ENCODE measurements at places on chromosomes 5 and 9.
A peak's percentile ranks its signal among the peaks of the same experiment; 100 is the strongest.

DNA sequence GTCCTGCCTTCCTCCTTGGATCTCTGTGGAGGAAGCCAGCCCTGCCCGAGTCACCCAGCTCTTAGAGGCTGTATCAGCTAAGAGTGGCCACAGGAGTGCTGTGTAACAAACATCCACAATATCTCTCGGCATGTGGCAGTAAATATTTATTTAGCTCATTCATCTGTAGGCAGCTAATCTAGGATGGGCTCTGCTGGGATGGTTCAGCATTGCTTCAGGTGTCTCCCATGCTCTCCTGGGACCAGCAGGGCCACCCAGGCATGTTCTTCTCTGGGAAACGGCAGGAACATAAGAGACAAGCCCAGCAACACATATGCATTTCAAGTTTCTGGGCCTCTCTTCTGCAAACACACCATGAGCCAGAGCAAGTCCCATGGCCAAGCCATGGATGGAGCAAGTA, 56.1 kb downstream of the HRH2 start:
- DNase-seq, result no peak

GRCh38 chr5:176955895-176956294, 50.7 kb downstream of the UIMC1 start:
- DNase-seq, result no peak

- DNase-seq, result peak; percentile 89
Measured at GRCh38 chr5:181246276-181247049, 2.8 kb upstream of the RACK1 start.

DNA sequence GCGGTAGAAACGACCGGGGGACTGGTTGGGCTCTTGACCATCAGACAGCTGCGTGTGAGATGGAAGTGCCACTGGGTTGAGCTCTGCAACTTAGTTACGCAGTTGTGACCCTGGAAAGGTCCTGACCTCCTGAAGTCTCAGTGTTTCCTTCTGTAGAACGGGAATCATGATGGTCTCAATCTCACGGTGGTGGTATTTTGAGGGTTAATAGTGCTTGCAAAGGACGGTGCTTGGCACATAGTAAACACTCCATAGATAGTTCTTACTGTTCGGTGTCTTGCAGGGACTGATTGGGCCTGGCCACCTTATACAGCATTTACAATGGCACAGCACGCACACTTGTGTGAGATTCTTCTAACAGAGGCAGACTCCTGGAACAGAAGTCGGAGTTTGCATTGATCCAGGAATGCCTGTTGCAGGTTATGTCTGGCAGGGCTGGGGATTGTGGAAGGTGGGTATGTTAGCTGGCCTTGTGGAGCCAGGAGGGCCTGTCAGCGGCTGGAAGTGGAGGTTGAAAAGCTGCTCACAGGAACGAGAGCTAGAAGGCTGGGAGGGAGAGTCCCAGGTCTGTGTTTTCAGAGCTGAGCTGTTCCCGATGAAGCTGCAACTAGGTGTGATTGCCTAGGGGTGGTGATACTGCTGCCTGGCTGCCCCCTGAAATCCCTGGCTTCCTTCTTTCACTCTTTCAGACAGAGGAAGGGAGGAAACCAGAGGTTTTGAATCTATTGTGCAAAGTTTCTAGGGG, 962 bp upstream of the TXN start:
- DNase-seq, result no peak

DNA sequence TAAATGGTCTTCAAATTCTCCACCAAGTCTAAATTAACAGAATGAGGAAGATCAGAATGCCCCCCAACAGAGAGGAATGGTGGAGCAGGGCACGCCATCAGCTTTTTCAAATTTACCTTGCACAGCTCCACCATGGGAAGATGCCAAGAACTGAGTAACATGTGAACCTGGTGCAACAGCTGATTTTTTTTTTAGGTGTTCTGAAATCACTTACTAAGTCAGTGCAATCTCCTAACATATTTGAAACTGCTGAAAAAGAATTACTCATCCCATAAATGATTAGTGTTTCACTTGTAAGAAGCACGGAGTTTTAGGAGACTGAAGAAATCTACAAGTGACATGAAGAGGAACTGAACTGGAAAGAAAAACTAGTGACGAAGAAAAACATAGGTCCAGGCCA, 5.1 kb downstream of the TMEM245 start:
- DNase-seq, result no peak

GRCh38 chr9:7802666-7803065, 3.1 kb upstream of the DMAC1 start:
- DNase-seq, result no peak

DNA sequence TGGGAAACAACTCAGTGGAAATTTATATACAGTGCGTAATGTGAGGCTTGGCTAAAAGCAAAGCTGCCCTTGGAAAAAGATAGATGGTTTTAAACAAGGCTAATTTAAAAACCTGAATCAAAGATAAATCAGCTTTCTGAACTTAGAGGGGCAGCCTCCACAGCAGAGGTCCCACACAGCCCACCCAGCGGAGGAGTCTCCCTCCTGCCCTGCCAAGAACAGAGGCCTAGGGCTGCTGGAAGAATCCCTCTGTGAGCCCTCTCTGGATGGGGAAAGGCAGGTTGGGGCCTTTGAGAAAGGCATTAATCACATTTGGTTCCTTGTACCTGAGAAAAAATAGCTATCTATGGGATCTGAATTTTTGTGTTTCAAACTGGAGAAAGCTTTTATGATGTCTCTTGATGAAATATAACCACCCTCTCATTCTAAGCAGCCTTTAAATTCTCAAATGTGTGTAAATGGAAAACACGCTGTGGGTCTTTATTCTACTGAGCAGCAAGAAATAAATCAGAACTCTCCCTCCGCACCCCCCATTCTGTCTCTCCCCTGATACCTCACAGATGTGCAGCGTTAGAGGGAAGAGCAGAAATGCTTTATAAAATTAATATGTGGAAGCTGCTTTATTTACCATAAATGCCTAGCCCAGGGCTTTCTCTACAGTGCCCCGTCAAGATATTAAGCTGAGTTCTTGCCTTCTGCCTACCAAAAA, 329.2 kb downstream of the EFNA5 start:
- no peak for DNase-seq

GRCh38 chr5:58499941-58500340, 8.7 kb downstream of the GAPT start:
- no peak for DNase-seq

GRCh38 chr9:88949961-88950340, 41.3 kb upstream of the S1PR3 start:
- no peak for DNase-seq

DNA sequence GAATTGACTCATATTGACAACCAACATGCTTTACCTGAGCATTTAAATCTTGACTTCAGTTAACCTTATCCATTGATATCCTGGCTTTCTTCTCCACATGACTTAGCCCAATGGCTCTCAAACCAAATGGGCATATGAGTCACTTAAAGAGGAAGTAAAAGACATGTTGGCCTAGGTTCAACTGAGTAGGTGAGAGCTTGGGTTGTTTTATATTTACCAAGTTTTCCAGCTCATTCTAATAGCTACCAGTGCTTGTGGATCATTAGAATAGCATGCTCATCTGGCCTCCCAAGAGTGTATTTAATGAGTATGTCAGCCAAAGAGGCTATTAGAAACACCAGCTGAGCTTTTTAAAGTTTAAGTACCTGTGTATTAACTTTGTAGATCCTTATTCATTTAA, 1049.0 kb downstream of the PTPRD start:
- DNase-seq, result no peak

GRCh38 chr5:168781941-168782571, 202.9 kb upstream of the PANK3 start:
- no peak for DNase-seq

DNA sequence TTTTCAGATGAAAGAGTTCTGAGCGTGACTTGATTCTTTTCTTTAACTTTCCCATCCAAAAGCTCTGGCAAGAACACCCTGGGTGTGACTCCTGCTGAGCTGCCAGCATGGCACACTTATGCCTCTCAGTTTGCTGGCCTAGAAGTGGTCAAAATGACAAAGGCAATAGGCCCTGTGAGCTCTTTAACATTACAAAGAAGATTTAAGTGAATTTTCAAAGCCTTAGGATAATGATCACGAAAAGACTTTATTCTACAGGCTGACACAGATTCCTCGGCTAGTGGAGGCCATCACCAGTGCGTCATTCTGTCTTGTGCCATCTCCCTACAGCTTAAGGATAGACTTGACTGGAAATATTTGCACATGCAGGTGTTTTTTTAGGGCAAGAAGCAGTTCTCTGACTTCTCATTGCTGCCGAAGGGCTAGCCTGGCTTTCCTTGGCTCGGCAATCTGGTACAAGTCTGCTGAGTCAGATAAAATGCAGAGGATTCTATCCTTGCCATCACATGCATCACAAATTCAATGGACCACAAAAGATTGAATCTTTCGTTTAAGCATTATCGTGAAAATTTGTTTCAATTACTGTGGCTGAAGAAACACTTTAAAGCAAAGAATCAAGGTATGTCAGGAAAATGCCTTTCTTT, 311.5 kb downstream of the COX7C start:
- DNase-seq, result no peak

DNA sequence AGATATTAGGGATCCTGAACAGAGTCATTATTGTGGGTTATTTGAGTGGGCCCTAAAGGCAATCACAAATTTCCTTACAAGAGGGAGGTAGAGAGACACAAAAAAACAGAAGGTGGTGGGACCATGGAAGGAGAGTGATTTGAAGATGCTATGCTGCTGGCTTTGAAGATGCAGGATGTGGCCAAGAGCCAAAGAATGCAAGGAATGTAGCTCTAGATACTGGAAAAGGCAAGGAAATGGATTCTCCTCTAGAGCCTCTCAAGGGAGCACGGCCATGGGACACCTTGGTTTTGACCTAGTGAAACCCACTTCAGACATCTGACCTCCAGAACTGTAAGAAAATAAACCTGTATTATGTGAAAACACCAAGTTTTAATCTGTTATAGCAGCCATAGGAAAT, 53.8 kb downstream of the TTC39B start:
- no peak for DNase-seq

DNA sequence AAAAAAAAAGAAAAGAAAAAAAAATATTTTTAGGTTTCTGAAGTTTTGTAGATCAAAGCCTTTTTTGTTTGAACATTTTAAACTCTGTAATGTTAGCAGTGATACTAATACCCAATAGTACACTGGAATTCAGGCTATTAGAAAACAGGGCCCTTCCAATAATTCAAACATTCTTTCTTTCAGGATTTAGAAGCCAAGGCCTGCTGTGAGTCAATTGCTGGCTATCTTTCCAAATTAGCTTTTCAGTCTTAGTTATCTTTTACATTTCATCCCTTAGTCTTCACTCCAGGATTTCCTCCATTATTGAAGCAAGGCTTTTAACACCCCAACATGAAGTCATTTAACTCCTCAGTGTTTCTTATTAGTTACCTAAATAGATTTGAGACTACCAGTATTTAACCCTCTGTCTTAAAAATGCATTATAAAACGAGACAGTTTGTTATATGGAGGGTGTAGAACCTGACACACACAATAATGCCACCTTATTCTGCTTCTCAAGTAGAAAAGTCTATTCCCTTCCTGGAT, 951.9 kb upstream of the DMAC1 start:
- no peak for DNase-seq

GRCh38 chr5:91092859-91093783, 290.0 kb downstream of the ARRDC3 start:
- no peak for DNase-seq

GRCh38 chr5:132422720-132423437, 53.4 kb downstream of the SLC22A5 start:
- no peak for DNase-seq

DNA sequence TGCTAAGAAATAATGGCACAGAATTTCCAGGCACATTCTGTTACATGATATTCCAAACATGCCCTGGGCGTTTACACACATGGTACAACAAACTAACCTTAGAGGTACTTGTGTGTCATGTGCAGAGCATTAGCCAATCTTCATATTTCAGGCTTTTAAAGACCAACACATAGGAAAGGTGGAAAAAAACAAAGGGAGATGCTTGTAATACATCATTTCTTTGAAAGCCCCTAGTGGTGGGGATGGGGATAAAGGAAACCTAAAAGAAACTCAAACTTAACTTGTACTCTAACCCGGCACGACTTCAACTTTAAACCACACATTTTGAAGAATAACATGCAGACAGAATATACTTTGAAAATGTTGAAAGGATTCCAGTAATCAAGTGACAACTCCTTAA, 133.6 kb downstream of the PTPRD start:
- no peak for DNase-seq

DNA sequence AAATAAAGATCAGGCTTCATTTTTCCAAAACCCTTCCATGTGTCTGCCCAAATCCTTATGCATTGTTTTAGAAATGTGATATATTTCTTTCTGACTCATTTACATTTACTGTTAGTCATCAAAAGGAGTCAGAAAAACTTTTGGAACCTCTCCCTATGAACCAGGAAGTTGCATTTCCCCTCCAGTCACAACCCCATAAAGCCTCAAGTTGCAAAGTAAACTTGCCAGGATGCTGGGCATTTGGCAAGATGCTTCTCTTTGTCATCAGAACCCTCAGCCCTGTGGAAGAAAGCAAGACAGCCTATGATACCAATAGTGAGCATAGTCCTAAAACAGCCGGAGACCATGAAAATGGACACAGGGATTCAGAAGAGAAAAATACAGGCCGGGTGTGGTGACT, 84.2 kb downstream of the MUSK start:
- no peak for DNase-seq

- no peak for DNase-seq
Measured at GRCh38 chr5:159913048-159913447, 3.2 kb upstream of the ADRA1B start.

DNA sequence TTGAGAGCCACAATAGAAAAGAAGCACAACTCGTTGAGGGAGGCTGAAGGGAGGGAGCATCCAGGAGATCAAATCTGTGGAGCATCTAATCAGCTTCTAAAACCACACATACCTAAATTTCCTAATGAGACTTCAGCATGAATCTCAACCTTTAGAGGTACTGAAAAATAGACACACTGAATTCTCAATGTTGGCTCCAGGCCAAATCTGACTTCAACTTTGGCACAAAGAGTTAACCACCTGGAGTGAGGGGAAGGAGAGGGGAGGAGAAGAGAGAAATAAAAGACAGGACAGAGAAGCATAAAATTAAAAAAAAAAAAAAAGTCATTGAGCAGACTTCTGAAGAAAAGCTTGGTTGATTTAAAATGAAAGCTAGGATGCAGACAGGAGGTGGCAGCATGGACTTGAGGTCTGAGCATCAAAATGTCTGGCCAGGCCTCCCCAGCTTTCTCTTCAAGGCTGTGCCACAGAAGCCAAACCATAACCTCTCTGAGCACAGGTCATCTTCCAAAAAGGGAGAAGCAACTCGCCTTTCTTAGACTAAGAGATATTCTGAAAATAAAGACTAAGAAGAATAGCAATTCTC, 205.6 kb downstream of the DENND1A start:
- DNase-seq, result no peak

GRCh38 chr5:72020161-72020983, 86.9 kb upstream of the MAP1B start:
- DNase-seq, result no peak
